Small intestine (tissue), 16 donors: ENCODE measurements at places on chromosomes 4 and X.
A peak's percentile ranks its signal among the peaks of the same experiment; 100 is the strongest.

DNA sequence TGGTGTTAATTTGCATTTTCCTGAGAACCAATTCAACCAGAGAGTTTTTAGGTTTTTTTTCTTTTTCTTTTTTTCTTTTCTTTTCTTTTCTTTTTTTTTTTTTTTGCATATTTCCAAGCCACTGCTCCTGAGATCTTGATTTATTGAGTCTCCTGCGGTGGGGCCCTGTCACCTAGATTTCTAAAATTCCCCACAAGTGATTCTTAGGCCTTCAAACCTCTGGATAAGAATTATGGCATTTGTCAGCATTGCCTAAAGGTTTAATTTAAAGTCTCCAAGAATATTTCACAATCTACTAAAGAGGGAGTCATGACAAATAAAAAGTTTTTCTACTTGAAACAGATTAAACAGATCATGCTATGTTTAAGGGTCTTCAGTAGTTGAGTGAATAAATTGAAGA, 84.9 kb downstream of the GAB1 start:
- H3K4me3 ChIP-seq = no peak overlapping the region
- H3K36me3 ChIP-seq = peaks cover 21% of the 10 kb centered on the region
- no peak for DNase-seq
- H3K27me3 ChIP-seq = no peaks in the 10 kb centered on the region
- no peaks in the 10 kb centered on the region for H3K4me1 ChIP-seq

DNA sequence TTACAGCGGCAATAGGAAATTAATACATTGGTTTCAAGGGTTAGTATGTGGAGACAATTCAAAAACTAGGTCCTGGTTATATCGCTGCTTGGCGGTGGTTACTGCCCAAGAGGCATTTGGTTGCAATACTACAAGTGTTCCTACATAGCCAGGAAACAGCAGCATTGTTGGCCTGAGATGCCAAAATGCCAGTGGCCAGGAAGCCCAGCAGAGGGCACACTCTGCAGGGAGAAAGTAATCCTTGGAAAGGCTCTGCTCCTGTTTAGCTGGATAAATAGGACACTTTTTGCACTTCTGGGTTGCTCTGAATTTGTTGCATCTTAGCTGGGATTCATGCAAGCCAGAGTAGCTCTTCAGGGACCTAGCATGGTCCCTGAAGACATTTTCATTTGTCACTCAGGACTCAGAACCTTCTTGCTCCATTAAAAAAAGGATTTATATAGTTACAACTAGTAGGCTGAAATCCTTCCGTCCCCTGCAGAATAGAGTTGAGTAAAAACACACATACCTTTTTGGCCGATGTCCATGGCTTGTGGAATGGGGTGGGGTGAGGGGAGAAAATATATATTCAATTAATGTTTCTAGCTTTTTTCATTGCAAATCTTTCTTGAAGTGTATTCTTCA, 8.1 kb upstream of the GPR119 start:
- H3K4me3 ChIP-seq = no peak overlapping the region
- no peaks in the 10 kb centered on the region for H3K36me3 ChIP-seq

DNA sequence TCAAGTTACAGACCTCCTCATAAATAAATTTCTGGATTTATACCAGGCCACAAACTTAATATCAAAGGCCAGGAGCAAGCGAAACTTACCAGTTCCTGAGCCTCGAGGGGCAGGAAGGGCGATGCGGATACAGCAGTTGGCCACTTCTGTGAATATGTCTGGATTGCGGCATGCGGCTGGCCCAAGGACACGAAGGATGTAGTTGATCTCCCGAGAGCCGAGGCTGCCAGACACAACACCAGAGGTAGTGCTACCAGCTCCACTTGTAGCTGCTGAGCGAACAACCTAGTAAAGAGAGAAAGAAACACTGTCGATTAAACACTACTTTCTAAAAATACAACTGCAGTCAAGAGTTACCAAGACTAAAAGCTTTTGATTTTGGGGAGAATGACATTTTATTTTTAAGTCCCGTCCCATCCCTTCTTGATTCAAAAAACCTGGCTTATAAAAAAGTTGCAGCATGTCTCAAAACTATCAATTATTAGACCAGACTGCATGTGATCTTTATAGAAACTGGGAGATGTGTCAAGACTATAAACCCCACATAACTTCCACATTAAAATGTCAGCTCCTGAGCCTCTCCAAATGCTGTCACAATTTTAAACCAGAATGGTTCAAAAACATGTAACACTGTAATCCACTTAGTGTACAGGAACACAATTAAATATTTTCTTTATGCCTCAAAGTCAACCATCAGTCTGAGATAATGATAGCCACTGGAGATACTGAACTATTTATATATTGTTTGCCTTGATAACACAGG, 105.6 kb downstream of the HUWE1 start:
- no peaks in the 10 kb centered on the region for H3K27me3 ChIP-seq
- no peaks in the 10 kb centered on the region for H3K4me1 ChIP-seq
- H3K36me3 ChIP-seq = peaks cover 7% of the 10 kb centered on the region
- no peak overlapping the region for H3K4me3 ChIP-seq

- DNase-seq = no peak
- no peak overlapping the region for H3K4me3 ChIP-seq
- no peak overlapping the region for H3K27ac ChIP-seq
- no peaks in the 10 kb centered on the region for H3K27me3 ChIP-seq
- no peaks in the 10 kb centered on the region for H3K36me3 ChIP-seq
- H3K4me1 ChIP-seq = no peaks in the 10 kb centered on the region
These were observed 49.3 kb upstream of the HMX1 start for GRCh38 chr4:8920969-8921368.

DNA sequence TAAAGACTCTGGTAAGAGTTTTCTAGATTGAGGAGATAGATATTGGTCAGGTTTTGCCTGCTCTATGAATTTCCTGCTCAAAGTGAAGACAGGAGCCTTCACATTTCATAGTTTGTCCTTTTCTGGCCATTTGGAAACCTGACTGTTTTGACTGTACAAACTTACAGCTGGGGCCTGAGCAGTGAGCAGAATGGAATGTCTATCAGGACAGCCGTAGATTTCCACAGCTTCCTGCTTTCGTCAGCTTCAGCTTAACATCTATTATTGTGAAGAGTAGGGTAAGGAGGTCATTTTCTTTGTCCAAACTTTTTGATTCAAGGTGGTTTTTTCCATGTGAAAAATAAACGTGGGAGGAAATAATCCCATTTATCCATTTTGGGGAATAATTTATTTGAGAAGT, 124.3 kb upstream of the DIPK2B start:
- no peaks in the 10 kb centered on the region for H3K4me1 ChIP-seq
- H3K4me3 ChIP-seq = no peak overlapping the region
- no peak for DNase-seq
- no peak overlapping the region for H3K27ac ChIP-seq
- H3K27me3 ChIP-seq = no peaks in the 10 kb centered on the region

- H3K27me3 ChIP-seq = no peaks in the 10 kb centered on the region
- no peak overlapping the region for H3K27ac ChIP-seq
- H3K4me1 ChIP-seq = peaks cover 17% of the 10 kb centered on the region
- no peak overlapping the region for H3K4me3 ChIP-seq
- DNase-seq = no peak
These were observed 28.0 kb downstream of the NYX start for GRCh38 chrX:41475191-41475590.

DNA sequence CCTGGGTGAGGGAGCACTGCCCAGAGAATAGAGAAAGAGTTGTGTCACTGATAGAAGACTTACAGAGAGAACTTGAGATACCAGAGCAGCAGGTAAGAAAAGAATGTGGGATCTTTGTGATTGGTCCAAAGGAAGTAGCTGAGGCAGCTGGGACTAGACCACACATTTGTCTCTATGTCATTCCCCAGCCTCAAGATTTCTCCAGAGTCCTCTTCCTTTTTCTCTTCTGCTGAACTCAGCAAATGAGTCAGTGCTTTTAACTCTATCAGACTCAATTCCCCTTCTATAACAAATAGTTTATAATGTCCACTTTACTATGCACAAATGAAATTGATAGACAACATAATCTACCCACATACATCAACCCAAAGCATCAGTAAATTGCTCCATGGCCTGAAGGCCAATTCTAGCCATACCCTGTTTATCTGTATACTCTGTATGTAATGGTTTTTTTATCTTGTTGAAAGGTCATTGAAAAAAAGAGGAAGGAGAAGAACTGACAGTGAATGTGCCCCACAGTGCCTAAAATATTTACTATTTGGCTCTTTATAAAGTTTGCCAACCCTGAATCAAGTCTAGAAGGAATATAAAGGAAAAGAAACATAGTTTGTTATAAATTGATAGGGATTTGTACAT, 38.2 kb downstream of the ETDC start:
- no peaks in the 10 kb centered on the region for H3K4me1 ChIP-seq
- no peaks in the 10 kb centered on the region for H3K27me3 ChIP-seq
- no peak for DNase-seq
- peaks cover 2% of the 10 kb centered on the region for H3K36me3 ChIP-seq
- no peak overlapping the region for H3K4me3 ChIP-seq
- peak overlapping the region; percentile 34 for H3K27ac ChIP-seq

DNA sequence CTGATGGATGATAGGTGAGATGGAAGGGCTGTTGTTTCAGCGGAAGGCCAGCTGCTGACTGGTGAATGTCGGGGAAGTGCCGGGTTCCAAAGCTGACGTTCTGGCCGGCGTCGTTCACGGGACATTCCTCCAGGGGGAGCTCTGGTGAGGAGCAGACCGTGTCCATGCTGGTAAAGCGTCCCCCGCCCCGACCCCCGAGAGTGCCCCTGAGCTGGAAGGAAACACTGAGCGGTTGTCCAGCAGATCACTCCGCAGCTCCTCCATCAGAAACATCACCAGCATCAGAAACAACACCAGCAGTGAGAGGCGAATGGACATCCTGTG, 18.6 kb upstream of the ADRA2C start:
- H3K27me3 ChIP-seq = no peaks in the 10 kb centered on the region
- H3K4me3 ChIP-seq = no peak overlapping the region
- H3K36me3 ChIP-seq = no peaks in the 10 kb centered on the region
- no peak overlapping the region for H3K27ac ChIP-seq

DNA sequence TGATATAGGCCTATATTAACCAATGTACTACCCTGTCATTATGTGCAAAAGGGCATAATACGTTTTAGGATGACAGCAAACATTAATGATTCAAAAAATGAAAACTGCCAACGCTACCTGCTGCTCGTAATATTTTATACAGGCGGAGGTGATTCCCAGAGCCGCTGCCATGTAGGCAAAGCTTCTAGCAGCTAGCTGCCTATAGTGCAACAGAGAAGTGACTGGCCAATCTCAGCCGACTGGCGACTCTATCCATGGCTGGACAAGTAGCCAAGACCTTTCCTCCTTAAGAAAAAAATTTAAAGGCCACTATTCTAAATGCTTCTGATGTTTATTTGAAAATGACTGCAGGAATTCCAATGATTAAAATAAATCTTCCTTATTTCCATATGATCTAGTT, 1.9 kb downstream of the PPARGC1A start:
- peaks cover 2% of the 10 kb centered on the region for H3K4me1 ChIP-seq
- no peak overlapping the region for H3K27ac ChIP-seq
- no peaks in the 10 kb centered on the region for H3K27me3 ChIP-seq
- DNase-seq = peak; percentile 30
- peak overlapping the region; percentile 65 for H3K4me3 ChIP-seq

GRCh38 chrX:130094696-130095095, 15.6 kb downstream of the ELF4 start:
- H3K27ac ChIP-seq = no peak overlapping the region
- H3K4me1 ChIP-seq = peaks cover 9% of the 10 kb centered on the region
- DNase-seq = no peak

GRCh38 chrX:23811108-23811651, 28.2 kb downstream of the SAT1 start:
- H3K27me3 ChIP-seq = no peaks in the 10 kb centered on the region
- peaks cover 7% of the 10 kb centered on the region for H3K4me1 ChIP-seq
- H3K27ac ChIP-seq = no peak overlapping the region

DNA sequence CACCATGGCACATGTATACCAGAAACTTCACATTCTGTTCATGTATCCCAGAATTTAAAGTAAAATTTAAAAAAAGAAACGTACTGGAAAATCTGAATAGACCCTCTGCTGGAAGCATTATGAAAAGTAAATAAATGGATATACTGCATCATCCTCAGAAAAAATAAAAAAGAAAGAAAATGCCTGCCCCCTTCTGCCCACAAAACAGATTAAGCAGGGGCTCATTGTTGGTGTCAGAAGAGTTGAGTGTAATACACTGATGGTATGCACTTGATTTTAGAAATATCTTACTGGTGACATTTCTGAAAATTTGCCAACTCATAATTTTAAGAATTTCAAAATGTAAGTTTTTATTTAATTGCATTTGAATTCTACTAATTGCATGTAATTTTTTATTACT, 77.8 kb downstream of the LRP2BP start:
- H3K36me3 ChIP-seq = no peaks in the 10 kb centered on the region
- no peaks in the 10 kb centered on the region for H3K27me3 ChIP-seq
- no peaks in the 10 kb centered on the region for H3K4me1 ChIP-seq

- no peak overlapping the region for H3K4me3 ChIP-seq
- no peak overlapping the region for H3K27ac ChIP-seq
- no peaks in the 10 kb centered on the region for H3K4me1 ChIP-seq
- no peaks in the 10 kb centered on the region for H3K27me3 ChIP-seq
- no peak for DNase-seq
These were observed 7.4 kb downstream of the PRPS2 start for GRCh38 chrX:12798601-12799000.

- H3K27me3 ChIP-seq = no peaks in the 10 kb centered on the region
- peaks cover 3% of the 10 kb centered on the region for H3K4me1 ChIP-seq
- H3K4me3 ChIP-seq = no peak overlapping the region
- no peak overlapping the region for H3K27ac ChIP-seq
- peaks cover 2% of the 10 kb centered on the region for H3K36me3 ChIP-seq
These were observed 212.5 kb downstream of the GC start for GRCh38 chr4:71571346-71571745.

DNA sequence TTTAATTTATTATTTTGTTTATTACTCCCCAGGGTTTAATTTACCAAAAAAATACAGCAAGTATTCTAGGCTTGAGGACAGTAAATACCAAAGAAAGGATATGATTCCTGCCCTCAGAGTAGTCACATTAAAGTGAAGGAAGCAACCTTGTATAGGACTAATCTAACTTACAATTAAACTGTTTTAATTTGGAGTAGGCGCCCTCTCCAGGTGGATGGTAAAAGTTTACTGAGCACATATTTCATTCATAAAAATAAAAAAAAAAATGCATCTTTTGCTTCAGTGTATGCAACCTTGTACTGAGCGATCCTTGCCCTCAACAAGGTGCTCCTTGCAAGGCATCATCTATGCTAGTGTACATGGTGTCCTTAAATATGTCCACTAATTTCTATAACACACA, 72.0 kb upstream of the MAGEB16 start:
- DNase-seq = peak; percentile 20
- H3K4me1 ChIP-seq = no peaks in the 10 kb centered on the region
- H3K36me3 ChIP-seq = no peaks in the 10 kb centered on the region
